Glutamatergic neuron (in vitro differentiated cells): ENCODE measurements at places on chromosomes 1 and 21. TPM values are rescaled to one million over a fixed set of nuclear protein-coding genes. Genes with fewer than 3 reads are reported as not detected.
A peak's percentile ranks its signal among the peaks of the same experiment; 100 is the strongest.

DNA sequence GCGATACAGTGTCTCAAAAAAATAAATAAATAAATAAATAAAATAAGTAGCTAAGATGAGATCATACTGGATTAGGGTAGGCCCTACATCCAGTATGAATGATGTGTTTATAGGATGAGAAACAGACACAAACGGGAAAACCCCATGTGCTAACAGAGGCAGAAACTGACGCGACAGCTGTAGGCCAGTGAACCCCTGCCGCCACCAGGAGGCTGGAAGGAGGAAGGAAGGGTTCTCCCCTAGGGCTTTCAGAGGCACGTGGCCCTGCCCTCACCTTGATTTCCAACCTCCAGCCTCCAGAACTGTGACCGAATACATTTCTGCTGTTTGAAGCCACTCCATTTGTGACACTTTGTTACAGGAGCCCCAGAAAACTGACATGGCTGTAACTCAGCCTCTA lies 38.5 kb downstream of the CHD5 start:
- peak; percentile 36 for DNase-seq

The FYB2 gene
- total RNA-seq: not detected

DNA sequence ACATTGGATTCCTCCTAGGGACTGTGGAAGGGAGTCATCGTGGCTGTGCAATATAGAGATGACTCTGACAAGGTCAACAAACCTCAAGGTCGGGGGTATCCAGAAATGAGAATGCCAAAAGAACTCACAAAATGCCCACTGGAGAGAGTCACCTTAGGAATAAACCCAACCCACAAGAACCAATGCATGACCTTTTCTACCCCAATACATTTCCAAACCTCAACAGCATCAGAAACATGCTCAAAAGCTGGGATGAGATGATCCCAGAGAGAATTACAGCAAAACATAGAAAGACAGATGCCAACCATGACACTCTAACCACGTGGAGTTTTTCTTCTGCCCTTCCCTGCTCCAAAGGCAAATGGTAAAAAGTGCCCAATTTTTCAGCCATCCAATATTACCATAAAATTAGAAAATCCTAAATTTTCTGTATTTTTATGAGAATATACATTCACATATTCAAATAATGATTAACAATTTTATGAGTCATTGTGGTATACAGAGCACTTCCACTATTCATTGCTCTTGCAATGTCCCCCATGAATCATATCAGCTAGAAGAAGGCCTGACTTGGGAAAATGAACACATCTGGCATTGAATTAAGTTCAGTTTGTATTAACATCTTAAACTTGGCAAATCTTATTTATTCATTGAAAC lies 88.2 kb upstream of the PALMD start:
- no peak for DNase-seq

DNA sequence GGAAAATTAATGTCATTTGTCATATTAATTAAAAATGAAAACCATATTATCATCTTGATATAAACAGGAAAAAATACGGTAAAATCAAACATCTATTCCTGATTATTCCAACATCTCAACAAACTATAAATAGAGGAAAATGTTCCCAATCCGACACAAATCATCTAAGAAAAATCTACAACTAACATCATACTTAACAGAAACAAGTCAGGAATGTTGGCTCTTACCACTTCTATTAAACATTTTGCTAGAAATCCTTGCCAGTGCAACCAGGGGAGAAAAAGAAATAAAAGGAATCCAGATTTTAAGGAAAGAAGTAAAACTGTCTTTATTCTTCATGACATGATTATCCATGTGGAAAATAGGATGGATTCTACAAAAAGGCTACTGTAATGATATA lies 77.0 kb upstream of the IRF2BP2 start:
- DNase-seq: no peak

- DNase-seq: no peak
Observed at GRCh38 chr1:28123461-28123961, 35.1 kb upstream of the EYA3 start.

DNA sequence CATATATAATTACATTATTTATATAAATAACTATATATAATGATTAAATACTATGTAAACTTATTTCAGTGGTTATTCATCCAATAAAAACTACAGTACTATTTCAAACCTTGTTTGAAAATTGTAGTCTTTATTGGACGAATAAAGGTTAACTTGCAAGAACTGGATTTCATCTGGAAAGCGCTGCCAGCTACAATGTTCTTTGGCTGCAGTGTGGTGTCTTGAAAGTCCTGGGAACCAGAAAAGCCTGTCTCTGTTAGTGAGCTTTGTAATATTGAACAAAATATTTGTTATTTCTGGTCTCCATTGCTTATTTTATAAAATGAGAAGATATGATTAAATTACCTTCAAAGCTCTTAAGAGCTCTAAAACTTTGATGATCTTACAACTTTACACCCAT lies 763.6 kb downstream of the ADGRL2 start:
- DNase-seq: no peak

DNA sequence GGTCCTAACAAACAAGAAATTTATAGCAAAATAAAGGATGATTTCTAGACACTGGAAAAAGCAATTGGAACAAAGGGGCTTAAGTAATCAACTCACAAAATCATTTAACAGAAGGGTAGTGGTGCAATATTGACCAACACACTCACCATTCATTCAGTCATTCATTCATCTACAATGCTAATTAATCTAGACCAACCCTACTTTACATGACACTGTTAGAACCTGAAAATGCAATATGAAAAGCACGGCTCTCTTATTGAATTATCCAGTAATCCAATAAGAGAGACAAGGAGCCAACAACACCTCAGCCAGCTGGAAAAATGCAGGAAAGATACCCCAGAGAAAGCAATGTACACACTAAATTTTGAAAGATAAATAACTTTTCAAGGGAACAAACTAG lies 310.8 kb upstream of the NR5A2 start:
- DNase-seq: no peak

- DNase-seq: no peak
Observed at GRCh38 chr1:220900842-220901241, 21.6 kb downstream of the HLX start.

DNA sequence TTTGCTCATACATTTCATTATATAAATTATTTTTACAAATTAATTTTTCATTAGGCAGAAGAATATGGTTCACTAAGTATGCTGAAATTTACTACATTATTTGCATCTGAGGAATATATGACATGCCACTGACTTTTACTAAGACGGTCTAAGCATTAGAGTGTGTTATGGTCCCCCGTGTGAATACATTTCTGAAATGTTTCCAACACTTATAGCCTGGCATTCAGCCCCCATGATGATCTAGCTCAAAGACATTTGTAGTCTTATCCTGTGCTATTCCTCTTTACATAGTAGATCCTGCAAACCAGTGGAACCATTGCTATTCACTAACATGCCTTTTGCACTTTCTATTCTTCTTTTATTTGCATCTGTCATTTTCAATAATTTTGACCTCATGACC lies 1878.0 kb downstream of the MRPL39 start:
- DNase-seq: no peak

The PDZK1IP1 gene
- not detected for total RNA-seq

GRCh38 chr1:157878059-157878458 lies 36.5 kb upstream of the CD5L start:
- no peak for DNase-seq

DNA sequence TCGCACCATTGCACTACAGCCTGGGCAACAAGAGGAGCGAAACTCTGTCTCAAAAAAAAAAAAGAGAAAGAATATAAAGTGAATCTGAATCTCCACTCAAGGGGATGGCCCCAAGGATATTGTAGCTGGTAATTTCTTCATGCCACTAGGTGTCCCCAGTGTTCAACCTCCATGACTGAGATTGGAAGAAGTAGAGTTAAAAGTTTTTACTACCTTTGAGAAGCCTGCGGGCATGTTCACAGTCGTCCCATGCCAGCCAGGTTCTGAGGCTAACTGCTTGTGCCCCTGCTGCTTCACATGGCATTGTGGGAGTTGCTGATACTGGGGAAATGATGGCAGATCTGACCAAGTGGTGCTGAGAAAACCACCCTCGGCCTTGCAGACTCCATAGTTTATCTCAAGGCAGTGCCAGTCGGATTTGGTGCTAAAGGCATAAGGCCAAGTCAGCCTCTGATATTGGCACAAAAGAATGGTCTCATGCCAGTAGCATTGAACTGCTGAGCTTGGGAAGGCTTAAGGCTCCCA lies 10.8 kb upstream of the SHISA4 start:
- DNase-seq: no peak

GRCh38 chr1:185929776-185930175 lies 195.6 kb downstream of the HMCN1 start:
- no peak for DNase-seq

GRCh38 chr1:59163268-59164092 lies 133.4 kb upstream of the FGGY start:
- DNase-seq: no peak

The CDA gene
- not detected for total RNA-seq

GRCh38 chr1:160755461-160755860 lies 16.4 kb downstream of the SLAMF7 start:
- DNase-seq: no peak

The DYNLT5 gene
- total RNA-seq: 1.4 TPM

DNA sequence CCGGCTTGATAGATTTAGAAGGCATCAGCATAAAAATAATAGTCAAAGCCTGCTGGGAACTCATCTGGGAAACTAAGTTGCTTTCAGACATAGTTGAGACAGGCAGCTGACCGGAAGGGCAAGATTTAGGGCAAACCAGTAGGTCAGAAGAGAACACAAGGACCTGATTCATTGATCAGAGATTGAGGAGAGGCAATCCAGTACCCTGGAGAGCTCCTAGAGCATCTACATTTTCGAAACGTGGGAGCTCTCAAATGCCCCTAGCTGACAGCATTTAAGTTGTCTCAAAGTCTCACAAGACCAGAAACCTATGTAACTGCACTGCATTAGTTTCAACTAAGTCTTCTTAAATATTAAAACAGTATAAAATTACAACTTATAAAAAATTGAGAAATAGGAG lies 22.9 kb upstream of the MTF2 start:
- no peak for DNase-seq

- DNase-seq: peak; percentile 60
Observed at GRCh38 chr1:28091043-28091781, 2.8 kb upstream of the EYA3 start.

GRCh38 chr1:66352792-66353191 lies 181.2 kb upstream of the SGIP1 start:
- no peak for DNase-seq

The CD101 gene
- 3.2 TPM for total RNA-seq

- DNase-seq: no peak
Observed at GRCh38 chr1:28308750-28309149, 20.1 kb upstream of the MED18 start.

GRCh38 chr1:145908653-145909052 lies 1.2 kb downstream of the ITGA10 start:
- DNase-seq: no peak

GRCh38 chr1:18384059-18384458 lies 96.7 kb upstream of the KLHDC7A start:
- no peak for DNase-seq

DNA sequence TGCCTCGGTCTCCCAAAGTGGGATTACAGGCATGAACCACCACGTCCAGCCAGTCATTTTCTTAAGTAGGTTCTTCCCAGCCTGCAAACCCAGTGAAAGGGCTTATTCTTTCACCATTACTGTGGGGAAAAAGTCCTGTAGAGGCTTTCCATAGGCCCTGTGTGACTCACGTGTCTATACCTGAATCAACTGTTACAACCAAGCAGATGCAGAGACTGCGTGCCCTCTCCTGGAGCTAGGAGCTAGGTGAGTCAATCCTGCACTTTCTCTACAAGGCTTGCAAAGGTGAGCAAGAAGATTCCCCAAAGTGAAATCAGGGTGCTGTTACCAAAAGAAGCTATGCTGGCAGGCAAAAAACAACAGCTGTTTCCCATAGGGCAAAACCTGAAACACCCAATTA lies 13.8 kb upstream of the MPZL1 start:
- DNase-seq: no peak

The KRTAP21-3 gene
- total RNA-seq: not detected

The COL11A1 gene
- 0.76 TPM for total RNA-seq

GRCh38 chr1:60274422-60275290 lies 201.1 kb upstream of the C1orf87 start:
- no peak for DNase-seq

- DNase-seq: no peak
Observed at GRCh38 chr1:85188530-85188929, 12.3 kb downstream of the SYDE2 start.

GRCh38 chr1:30174499-30174898 lies 548.9 kb downstream of the MATN1 start:
- DNase-seq: no peak
